ENCODE measurements at places on chromosomes 16 and 17. TPM values are rescaled to one million over a fixed set of nuclear protein-coding genes. Genes with fewer than 3 reads are reported as not detected.
A peak's percentile ranks its signal among the peaks of the same experiment; 100 is the strongest.

ABCA5 gene
- 16.8 TPM for total RNA-seq

ALOX12 gene
- total RNA-seq, result 0.21 TPM

PITPNM3 gene
- total RNA-seq, result 12.6 TPM

CES1 gene
- 77.7 TPM for total RNA-seq

C17orf100 gene
- total RNA-seq, result 2.4 TPM

MED1 gene
- total RNA-seq, result 34.6 TPM

HOXB1 gene
- total RNA-seq, result not detected

NTN1 gene
- total RNA-seq, result 17.1 TPM

PRPSAP1 gene
- 35.1 TPM for total RNA-seq

TBC1D26 gene
- total RNA-seq, result 0.34 TPM

DNA sequence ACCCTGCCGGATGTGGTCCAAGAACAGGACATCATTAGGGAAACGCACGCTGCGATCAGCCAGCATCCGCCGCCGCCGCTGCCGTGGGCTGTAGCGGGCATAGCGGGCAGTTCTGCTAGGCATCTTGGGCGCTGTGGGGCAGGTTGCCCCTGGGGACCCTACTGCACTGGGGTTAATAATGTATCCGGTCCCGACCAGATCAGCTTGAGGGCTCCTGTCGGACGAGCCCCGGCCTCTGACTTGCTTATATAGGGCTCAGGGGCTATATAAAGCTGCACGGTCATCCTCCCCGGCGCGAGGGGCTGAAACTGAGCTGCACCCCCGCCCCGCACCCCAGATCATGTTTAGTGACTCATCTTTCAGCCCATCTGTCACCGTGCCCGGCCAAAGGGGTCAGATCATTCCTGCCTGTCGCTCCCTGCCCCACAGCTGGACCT, at the start of gene PPP1R27:
PPP1R27 (minus strand) TSS at position 220 of the 437 bp plus-strand sequence; CDS start at position 123, 97 bp downstream.
- DNase-seq, result no peak

DNA sequence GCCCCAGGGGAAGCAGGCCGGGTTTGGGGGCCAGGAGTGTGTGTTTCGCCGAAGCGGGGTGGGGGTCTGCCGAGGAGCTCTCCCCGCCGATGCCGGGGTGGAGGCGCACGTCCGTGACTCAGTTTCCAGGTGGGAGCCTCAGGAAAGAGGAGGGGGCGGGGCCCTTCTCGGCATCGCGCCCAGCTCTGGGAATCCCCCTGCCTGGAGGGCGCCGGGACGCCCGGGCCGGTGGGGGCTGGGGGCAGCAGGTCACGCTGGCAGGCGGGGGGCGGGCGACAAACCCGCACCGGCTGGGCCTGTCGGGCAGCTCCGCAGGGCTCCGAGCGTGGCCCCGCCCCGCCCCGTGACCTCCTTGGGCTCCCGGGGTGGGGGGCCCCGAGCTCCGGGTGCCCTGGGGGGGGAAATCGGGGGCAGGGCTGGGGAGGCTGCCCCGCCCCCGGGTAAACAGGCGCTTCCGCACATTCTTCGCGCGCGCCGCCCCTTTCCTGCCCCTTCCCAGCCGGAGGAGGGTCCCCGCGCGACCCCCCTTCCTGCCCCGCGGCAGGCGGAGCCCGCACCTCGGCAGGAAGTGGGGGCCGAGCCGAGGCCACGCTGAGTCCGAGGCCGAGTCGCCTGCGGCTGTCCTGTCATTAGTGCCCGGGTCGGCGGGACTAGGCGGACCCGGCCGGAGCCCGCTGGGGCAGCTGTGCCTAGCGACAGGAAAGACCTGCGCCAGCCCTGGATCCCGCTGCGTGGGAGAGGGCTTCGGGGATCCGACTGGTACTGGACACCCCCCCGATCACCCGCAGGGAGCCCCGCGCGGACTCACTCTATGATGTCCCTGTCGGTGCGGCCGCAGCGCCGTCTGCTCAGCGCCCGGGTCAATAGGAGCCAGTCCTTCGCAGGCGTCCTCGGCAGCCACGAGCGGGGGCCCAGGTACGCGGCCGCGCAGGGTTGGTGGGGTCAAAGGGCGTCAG, 9.3 kb downstream of the RIPOR1 start:
- DNase-seq, result peak; percentile 72

DNA sequence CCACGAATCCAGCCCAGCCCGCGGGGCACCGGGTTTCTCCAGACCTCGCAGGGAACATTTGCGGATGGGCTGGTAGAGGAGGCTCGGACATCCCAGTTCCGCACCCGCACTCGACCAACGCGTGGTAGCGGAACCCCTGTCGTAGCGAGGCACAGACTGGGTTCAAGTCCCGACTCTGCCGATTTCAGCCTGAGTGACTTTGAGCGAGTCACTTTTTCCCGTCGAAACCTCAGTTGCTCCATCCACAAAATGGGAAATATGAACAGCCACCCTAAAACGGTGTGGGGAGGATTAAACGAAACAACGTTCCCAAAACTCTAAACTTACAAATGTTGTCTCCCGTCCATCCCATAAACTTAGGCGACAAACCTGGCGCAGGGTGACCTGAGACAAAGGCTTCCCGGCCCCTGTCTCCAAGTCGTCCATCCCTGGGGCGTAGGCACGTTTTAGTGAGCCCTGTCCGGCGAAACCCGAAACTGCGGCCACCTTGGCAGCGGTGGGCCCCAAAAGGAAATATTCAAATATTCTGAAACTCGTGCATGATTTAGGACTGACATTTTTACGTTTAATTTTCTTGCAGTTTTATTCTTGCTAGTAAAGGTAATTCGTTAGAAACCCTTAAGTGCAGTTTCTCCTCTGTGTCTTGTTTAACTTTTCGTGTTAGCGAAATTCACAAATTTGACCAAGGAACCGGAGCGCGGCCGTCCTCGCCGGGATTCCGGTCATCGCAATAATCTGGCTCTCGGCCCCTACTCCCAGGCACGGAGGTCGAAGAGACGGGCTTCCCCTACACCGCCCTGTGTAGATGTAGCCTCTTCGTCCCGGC, 1.9 kb upstream of the MLLT6 start:
- DNase-seq, result peak; percentile 35

DNA sequence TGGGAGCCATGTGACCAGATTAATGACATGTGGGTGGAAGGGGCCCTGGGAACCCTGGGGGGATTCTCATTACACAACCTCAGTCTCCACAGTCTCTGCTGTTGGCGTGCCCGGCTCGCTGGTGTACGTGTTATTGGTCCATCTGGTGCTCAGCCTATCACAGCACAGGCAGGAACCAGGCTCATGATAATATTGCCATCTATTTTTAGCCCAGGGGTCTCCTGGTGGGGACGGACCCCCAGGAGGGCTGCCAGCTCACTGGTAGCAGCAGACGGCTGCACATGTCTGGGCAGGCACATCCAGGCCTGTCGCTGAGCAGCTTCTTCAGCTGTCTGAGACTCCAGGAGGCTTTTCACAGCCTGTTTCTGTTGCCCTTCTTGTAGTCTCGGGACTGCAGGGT, 123.8 kb downstream of the RAB11FIP4 start:
- DNase-seq, result no peak

DNA sequence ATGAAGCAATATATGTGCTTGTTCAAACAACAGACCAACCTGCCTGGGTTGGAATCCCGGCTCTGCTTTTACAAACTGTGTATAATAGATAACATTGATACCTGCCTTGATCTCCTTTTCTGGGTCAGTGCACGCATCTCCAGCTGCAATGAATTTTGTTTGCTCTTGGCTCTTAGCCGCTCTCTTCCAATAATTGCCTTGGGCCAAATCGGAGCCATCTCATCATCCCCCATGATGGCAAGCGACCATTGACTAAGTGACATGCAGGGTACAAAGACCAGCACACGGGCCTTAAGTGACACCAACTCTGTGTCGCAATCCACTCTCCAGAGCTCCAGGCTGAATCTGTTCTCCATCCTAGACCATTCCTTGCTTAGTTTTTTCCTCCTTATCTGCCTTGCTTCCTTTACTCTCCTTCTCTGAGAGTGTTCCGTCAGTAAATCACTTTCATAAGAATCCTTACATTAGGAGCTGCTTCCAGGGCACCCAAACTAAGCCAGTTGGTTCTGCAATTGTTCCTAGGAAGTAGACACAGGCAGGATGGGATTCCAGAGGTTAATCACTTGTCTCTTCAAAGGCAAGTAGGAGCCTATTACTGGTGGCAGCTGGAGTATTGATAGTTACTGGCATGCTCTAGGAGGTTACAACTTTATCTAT, 134.2 kb downstream of the ABCA8 start:
- DNase-seq, result peak; percentile 15

DNA sequence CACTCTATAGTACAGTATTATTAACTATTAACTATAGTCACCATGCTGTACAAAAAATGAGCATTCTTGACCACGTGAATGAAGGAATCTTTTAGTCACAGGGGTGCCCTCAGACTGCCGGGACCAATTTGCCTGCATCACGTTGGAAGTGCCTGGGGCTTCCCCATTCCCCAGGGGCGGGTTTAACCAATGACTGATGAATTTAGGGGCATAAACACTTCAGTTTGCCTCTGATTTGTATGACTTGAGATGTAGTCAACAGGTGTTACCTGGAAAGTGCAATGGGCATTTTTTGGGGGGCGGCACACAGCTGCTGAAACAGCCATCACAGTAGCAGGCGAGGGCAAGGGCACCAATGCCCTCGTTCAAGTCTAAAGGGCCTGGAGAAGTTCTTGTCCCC, 8.7 kb upstream of the PYY start:
- DNase-seq, result no peak

DNA sequence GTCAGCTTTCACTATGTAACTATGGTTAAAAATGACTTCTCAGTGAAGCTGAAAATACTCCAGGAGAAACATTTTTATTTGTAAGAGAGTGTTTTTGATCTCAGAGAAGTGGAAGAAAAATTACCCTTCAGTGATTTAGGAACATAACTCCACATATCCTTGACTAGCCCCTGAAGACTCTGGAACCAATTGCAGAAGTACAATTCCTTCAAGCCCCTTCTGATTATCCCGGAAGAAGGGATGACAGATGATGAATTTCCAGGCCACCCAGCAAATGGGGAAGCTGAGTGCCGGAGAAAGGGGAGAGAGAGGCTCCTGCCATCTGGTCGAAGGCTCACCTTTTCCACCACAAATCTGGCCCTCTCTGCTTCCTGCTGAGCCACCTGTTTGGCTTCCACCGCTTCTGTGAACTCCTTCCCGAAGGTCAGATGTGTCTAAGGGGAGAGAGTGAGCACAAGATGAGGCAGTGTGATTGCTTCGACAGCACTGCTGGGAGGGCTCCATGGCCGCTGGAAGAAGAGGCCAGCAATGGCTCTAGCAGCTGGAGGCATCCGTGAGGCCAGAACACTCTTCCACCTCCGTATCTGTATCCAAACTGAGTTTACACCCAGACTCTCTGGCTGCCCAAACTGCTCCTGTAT, 8.1 kb downstream of the PHB1 start:
- DNase-seq, result no peak

DNA sequence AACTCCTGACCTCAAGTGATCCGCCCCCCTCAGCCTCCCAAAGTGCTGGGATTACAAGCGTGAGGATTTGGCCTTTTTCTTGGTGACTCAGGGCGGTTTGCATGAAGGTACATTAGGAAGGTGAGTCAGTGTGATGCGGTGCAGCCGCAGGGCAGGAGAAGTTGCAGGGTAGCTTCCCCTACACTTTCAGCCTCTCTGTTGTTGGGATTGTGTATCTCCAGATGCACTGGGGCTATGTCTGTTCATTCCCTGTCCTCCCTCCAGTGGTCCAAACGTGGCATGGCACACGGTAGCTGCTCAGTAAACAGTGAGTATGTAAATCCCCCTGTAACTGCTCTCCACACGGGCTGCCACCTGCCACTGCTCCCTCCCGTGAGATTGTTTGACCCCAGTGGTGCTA, 109.1 kb upstream of the CDC42EP4 start:
- no peak for DNase-seq

DNA sequence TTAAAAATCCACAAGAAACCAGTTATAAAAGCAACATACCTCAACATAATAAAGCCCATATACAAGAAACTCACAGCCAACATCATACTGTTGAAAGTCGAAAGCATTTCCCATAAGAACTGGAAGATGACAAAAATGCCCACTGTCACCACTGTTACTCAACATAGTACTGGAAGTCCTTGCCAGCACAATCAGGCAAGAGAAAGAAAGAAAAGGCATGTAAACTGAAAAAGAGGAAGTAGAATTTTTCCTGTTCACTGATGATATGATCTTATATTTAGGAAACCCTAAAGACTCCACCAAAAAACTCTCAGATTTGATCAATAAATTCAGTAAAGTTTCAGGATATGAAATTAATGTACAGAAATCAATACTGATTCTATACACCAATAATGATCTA, 45.1 kb downstream of the AHSP start:
- no peak for DNase-seq

GRCh38 chr16:1687427-1688316, 9.6 kb downstream of the JPT2 start:
- DNase-seq, result no peak

DNA sequence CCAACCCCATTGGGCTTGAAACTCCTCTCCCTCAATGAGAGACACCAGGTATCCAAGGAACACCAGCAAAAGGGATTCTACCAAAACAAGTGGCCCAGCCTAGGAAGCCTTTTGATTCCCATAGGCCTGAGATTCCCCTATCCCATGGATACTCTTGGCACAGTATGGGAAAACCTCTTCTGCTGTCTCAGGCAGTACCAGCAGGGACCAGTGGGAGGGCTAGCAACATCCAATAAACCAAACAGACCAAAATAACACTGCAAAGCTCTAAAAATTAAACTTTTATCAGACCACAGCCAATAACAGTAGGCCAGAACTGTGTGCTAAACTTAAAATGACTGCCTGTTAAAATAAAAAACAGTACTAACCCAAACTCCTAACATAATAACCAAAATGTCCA, 153.9 kb upstream of the CES5A start:
- DNase-seq, result no peak

DNA sequence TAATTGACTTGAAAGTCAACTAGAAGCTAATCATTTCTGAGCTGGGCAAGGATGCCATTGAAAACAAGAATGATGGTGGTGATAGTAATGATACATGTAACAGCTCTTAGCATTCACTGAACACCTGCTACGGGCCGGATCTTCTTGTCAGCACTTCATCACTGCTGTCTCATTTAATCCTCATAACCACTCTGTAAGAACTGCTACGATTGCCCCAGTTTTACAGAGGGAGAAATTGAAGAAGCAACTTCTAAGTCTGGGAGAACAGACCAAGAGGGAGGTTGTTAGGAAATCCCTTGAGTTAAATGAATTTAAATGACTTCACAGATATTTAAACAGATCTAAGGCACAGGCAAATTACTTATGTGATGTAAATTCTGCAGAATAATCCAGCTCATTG, 7.0 kb upstream of the GAN start:
- DNase-seq, result peak; percentile 69

DNA sequence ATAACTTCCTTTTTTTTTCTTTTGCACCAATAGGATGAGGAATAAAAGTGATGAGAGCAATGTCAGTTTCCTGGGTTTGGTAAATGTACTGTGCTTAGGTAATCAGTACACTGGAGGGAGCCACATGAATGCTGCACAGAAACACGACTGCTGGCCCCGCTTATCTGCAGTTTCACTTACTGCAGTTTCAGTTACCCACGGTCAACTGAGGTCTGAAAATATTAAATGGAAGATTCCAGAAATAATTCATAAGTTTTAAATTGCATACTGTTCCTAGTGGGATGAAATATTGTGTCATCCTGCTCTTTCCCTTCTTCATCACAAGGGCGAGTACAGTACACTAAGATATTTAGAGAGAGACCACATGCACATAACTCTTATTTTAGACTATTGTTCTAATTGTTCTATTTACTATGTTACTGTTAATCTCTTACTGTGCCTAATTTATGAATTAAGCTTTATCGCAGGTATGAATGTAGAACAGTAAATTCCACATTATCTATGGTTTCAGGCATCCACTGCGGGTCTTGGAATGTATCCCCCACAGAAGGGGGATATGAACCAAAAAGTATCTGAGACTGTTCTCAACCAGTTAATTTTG, 6.4 kb upstream of the LGALS3BP start:
- peak; percentile 63 for DNase-seq

- no peak for DNase-seq
Measured at GRCh38 chr16:12449795-12450194, 353.9 kb downstream of the CPPED1 start.

All from lung (tissue), 17 donors.